Activated gamma-delta T cell treated with anti-CD3 and anti-CD28 coated beads, Interleukin-2, amount 50 U/mL, for 16 hours (primary cell): ENCODE measurements at places on chromosomes 6 and 20.

GRCh38 chr6:52611833-52612232 lies 35.0 kb upstream of the TRAM2 start:
- DNase-seq, result no peak

- no peak for DNase-seq
Observed at GRCh38 chr20:21613512-21613911, 92.0 kb upstream of the PAX1 start.

GRCh38 chr6:128511506-128511905 lies 8.9 kb downstream of the PTPRK start:
- no peak for DNase-seq

DNA sequence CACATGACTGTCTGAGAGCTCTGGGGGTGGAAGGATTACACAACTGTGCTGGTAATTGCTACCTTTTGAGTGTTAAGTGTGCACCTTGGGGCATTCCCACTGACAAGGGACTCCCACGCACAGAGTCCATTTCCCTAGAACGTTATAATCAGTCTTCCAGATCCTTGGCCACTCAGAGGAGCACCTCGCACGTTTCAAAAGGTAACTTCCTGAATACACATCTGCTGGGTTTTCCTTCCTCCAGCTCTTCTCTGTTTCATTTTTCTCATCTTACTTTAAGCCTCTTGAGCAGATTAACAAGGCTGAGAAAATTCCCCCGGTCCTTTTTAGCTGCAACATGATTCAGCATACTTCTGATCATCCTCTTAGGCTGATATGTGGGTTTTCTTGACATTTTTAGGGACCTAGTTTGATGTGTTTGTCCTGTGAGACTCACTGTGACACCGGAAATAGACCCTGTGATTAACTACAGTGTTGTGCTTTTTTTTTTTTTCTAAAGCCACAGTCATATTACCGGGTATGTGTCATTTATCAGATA lies 98.4 kb upstream of the DUSP22 start:
- DNase-seq, result peak; percentile 14

DNA sequence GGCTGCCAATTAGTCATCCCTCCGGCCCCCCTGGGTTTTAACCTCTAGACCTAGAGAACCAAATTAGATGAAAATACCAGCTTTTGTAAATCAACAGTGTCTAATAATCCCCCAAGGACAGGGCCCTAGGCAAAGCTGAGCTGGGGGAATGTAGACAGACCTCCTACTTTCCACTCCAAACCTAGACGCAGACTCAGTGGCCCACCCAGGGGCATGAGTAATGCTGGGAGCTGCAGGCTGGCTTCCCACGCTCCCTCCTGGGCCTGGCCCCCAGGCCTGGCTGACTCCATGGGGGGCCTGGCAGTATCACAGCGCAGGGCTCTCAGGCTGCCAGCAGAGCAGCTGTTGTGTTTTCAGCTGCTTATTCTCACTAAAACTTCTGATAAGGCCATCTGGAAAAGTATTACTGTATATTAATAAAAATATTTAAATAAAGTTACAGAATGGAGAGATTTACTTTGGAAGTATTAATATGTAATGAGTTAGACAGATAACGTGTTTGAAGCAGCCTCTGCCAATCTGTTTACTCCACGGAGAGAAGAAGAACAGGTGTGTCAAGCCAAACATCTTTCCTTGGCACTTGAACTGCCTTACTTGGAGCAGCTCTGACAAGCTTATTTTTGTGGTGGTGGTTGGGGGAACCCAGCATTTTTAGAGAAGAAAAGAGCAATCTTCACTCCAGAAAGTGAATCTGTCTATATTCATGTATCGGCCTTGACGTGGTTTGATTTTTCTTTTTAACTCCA lies 144.0 kb upstream of the AGPAT4 start:
- no peak for DNase-seq

DNA sequence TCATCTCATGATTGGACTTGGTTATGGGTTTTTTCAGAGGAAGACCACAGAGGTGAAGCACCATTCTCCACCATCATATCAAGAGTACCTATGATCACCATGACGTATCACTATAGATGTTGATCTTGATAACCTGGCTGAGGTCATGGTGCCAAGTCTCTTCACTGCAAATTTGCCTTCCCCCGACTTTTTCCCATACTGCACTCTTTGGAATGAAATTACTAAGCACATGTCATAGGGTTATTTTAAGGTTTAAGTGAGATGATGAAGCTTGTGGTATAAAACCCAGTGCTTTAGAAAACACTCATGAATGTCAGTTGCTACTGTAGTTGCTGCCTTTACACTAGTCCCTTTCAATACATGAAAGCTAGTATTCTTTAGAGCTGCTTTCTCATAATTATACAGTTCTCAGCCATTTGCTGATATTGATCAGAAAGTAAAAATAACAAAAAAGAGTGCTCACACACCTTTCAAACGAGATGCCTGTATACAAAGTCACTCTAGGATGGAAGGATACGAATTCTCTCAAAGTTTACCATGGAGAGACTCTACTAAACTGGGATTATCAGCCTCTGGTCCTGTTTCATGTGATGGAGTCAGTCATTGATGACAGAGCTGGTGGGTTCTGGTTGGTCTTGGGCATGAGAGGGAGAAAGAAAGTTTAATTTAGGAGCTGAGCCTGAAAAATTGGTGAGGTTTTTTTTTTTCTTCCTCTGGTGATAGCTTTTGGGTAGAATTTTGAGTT lies 228.1 kb downstream of the PRL start:
- no peak for DNase-seq

DNA sequence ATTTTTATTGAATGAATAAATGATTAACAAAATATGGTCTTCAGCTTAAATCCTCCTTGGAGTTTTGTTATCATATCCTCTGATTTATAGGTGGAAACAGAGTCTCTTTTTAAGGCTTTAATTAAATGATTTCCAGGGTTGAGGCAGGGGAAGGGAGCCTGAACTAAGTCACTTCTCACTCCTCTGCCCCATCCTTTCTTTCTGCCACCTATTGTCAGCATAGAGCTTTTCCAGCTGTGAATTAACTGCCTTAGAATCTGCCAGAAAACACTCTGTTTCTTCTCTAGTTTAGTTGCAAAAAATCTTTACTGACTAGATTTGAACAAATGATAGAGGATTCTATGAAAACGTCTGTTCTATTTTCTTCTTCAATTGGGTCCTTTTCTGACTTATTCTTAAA lies 9.8 kb downstream of the OGFRL1 start:
- DNase-seq, result no peak

DNA sequence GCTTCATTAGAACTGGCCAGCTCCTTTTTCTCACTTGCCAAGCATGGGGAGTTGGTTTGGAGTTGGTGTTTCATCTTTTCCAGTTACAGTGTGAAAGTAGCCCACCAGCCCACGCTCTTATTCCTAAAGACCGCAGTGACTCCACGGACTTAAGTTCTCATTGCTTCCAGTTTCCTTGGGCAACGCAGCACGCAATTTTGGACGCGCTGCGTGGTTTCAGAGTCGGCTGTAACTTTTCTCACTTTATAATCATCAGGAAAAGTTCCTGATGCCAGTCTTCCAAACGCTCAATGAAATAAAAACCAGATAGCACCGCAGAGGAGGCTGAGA lies 381 bp upstream of the PEX7 start:
- DNase-seq, result no peak

DNA sequence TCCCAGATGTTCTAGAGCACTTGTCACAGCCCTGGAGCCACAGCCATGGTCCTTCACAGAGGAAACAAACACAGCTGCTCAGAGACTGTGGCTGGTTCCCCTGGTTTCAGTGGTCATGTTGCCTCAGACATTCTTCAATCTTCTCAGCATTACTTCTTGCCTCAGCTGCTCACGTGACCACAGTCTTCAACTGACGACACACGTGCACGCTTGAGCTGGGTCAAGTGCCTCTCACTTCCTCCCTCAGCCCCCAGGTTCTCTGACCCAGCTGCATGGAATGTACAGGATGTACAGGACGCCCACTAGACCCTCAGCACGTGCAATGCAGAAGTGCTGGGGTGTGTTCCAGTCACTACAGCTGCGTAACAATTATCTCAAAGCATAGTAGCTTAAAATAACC lies 159.8 kb upstream of the GGTLC1 start:
- no peak for DNase-seq

DNA sequence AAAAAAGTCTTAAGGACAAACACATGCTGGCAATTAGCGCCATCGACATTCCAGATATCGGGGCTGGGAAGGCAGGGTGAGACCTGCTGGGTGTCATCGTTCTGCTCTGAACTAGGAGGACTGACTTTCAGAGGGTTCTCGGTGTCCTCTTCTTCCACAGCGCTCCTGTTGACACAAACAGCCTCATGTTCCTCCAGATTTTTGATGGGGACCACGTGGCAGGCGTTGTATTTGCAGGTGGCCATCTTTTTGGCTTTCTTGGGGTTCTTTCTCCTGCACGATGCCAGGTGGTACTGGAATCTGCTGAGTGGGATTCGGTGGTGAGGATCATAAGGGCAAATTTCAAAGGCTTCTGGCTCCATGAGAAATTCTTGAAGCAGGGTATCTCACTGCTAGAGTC lies 469 bp downstream of the GTSF1L start:
- DNase-seq, result no peak

DNA sequence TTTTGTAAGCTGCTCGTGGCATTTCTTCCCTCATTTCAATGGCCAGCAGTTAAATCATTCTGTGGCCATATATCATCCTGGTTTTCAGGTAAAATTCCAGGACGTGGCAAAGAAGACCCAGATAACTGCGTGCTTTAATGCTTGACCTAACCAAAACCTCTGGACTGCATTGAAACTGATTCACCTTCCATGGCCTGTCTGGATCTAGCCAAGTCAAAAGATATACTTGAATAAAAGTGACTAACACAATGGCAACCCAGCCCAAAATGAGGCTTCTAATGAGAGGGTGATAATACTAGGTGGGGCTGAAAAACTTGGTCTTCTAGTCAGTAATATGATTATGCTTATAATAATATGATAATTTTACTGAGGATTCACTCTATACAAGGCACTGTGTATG lies 16.5 kb upstream of the PCSK2 start:
- DNase-seq, result no peak

- no peak for DNase-seq
Observed at GRCh38 chr20:25626779-25627178, 3.0 kb upstream of the NANP start.

GRCh38 chr6:20704325-20705025 lies 170.2 kb downstream of the CDKAL1 start:
- no peak for DNase-seq
